ENCODE measurements at places on chromosomes 7 and 10. TPM values are rescaled to one million over a fixed set of nuclear protein-coding genes. Genes with fewer than 3 reads are reported as not detected.
A peak's percentile ranks its signal among the peaks of the same experiment; 100 is the strongest.

The RBM28 gene
- 22.1 TPM for total RNA-seq

The FLNC gene
- 149 TPM for total RNA-seq

The GDF10 gene
- total RNA-seq = not detected

The RINT1 gene
- 13.5 TPM for total RNA-seq

The PITX3 gene
- 2.7 TPM for total RNA-seq

GRCh38 chr7:137953665-137954470 is 48.0 kb downstream of the CREB3L2 start:
- peak; percentile 83 for DNase-seq

- DNase-seq = no peak
Measured at GRCh38 chr10:77229704-77230103, 407.9 kb downstream of the KCNMA1 start.

- DNase-seq = no peak
Measured at GRCh38 chr7:11130012-11130411, 156.3 kb downstream of the PHF14 start.

DNA sequence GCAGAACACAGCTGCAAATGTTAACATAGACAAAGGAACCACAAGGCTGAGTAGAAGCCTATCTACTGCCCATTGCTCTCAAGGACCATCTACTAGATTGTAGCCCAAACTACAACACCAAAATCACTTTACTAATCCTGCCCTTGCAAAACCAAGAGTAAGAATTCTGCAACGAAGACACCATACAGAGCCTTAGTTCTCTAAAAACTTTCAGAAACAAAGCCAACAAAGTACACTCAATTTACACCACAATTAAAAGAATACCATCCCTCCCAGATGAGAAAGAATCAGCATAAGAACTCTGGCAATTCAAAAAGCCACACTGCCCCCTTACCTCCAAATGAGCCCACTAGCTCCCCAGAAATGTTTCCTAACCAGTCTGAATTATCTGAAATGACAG is 294.3 kb downstream of the CTNNA3 start:
- no peak for DNase-seq

GRCh38 chr10:7534480-7534852 is 123.6 kb upstream of the SFMBT2 start:
- DNase-seq = no peak

- no peak for DNase-seq
Measured at GRCh38 chr10:116997015-116997414, 8.0 kb downstream of the SHTN1 start.

DNA sequence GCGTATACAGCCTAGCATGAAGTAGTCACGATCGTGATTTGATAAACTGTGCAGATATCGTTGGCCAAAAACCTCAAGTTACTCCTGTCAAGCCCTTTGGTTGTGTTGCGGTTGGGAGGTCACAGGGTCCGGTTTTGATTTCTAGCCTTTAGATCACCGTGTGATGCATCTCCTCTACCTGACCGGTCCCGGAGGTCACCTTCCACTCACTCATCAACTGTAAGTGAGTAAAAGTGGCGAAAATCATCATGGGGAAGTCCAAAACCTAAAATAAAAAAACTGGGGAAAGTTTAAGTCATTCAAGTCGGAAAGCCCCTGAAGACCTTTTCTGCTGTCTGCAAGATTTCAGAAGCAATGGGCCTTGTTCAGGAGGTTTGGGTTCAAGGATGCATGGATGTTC is 62.8 kb downstream of the ADARB2 start:
- no peak for DNase-seq

- no peak for DNase-seq
Measured at GRCh38 chr7:36117203-36117840, 35.7 kb upstream of the EEPD1 start.

- no peak for DNase-seq
Measured at GRCh38 chr7:83528925-83529423, 120.0 kb downstream of the SEMA3E start.

DNA sequence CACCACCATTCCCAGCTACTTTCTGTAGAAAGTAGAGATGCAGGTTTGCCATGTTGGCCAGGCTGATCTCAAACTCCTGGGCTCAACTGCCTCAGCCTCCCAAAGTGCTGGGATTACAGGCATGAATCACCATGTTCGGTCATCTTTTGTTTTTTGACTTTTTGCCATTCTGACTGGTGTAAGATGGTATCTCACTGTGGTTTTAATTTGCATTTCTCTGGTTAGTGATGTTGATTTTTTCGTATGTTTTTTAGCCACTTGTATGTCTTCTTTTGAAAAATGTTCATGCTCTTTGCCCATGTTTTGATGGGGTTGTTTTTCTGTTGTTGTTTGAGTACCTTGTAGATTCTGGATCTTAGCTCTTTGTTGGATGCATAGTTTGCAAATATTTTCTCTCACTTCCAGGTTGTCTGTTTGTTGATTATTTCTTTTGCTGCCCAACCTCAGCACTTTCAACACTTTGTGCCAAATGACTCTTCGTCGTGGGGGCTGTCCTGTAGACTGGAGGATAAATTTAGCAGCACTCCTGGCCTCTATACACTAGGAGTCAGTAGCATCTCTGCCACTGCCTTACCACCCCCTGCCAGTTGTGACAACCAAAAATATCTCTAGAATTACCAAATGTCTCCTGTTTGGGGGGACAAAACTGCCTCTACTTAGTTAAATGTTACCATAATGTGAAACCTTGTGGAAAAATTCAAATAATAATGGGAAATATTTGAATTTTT is 6.5 kb upstream of the CPED1 start:
- no peak for DNase-seq

DNA sequence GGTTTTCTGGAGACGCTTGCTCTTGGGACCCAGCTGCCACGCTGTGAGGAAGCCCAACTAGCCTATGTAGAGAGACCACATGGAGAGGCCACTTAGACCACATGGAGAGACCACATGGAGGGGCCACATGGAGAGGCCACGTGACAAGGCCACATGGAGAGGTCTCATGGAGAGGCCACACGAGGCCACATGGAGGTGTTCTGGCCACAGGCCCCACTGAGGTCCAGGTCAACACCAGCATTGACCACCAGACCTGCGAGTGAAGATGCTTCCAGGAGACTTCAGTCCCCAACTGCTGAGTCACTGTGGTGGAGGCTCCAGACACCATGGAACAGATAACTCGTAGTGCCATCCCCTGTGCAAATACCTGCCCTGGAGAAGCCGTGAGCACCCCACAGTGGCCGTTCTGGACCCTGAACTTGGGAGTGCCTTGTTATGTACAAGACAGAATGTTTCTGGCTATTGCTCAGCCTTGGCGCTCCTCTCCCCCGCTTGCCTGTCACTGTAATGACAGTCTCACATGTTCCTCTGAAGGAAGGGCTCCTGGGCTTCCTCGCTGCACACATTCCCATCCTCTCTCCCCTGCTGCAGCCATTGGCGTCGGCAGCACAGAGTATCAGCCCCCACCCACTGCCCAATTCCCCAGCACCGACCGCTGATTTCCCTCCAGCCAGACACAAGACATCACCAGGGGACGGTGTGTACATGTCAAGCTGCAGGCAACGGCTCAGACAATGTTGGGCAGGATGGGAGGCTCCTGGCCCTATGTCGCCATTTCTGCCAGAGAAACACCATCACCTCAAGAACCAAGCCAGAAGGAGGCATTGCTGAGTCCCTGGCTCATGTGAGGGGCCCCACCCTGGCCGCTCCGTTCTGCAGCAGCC is 49.0 kb upstream of the TNRC18 start:
- no peak for DNase-seq

DNA sequence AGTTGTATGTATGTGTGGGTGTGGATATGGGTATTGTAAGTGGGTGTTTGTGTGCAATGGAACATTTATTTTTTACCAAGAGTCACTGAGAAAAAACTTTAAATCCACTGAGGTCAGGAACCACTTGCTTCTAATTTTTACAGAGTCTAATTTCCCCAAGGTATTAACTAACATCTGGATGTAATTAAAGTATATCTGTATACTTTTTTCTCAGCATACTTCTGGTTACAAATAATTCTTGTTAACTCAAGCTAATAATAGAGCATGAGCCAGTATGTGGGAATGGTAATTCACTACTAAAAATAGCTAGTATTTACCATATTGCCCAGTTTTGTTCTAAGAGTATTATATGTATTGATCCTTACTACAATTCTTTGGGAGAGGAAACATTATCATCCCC is 24.6 kb upstream of the STEAP4 start:
- no peak for DNase-seq

- no peak for DNase-seq
Measured at GRCh38 chr7:48182718-48183369, 11.6 kb downstream of the ABCA13 start.

- DNase-seq = no peak
Measured at GRCh38 chr7:10463701-10464100, 510.0 kb upstream of the PHF14 start.

GRCh38 chr10:31586723-31587638 is 268.0 kb downstream of the ZEB1 start:
- DNase-seq = no peak

- no peak for DNase-seq
Measured at GRCh38 chr7:117565226-117565625, 85.4 kb downstream of the CFTR start.

- no peak for DNase-seq
Measured at GRCh38 chr10:131944976-131945695, 36.6 kb downstream of the BNIP3 start.
